ENCODE measurements at places on chromosomes 3 and 15.

GRCh38 chr3:143751643-143752178, 96.6 kb downstream of the SLC9A9 start:
- DNase-seq = peak; percentile 21

- no peak for DNase-seq
Observed at GRCh38 chr3:138317687-138318086, 12.0 kb downstream of the NME9 start.

DNA sequence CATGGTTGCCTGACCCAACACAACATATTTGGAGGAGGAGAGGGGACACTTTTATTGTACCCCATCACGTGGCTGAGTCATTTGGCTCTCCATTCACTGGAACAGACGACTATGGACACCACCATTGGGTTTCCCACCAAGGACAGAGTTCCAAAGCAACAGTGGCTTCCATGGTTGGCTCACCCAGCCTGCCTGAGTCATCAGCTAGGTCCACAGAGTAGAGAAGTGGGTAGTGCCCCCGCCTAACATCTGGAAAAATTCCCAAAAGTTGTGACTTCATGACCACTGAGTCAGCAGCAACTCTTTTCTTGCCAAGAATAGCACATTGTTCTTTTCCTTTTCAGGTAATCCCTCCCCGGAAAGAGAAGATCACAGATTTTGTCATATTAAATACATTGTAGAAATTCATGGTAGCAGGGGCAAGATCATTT, 3.0 kb upstream of the PPP1R2 start:
- DNase-seq = no peak

GRCh38 chr3:152620395-152620794, 214.5 kb upstream of the P2RY1 start:
- no peak for DNase-seq

GRCh38 chr15:68599560-68600071, 20.8 kb downstream of the CORO2B start:
- no peak for DNase-seq

DNA sequence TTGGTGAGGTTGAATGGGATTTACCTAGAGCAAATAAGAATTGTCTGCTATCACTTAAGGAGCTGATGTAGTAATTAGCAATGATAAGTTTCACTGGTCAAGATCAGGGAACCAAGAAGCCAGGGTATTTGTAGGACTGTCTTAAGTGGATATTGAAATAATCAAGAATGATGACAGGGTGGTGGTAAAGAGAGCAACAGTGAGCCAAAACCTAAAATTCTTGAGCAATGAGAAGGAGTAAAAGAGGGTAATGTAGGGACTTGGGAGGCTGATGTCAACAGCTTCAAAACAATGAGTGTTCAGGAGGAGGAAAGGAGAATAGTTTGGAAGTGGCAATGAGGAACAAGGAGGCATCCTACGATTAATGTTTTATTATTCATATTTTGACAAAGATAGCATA, 31.5 kb upstream of the SLC2A2 start:
- no peak for DNase-seq

DNA sequence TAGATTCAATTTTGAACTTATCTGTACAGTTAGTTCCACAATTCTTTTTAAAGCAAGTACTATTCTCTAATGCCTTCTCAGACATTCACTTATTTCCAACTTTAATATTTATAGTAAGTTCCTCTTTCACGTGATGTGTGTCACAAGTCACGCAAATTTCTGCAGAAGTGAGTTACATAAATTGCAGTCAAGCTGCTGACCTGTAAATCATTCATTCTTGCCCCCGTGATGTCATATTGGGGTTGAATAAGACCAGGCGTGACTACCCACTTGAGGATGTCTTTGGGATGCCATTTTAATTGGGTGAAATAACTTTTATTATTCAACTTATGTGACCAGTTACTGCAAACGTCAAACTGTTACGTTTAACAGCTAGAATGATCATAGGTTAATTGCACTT, 15.1 kb downstream of the PPARG start:
- DNase-seq = no peak

- DNase-seq = no peak
Observed at GRCh38 chr15:43492266-43492665, 690 bp downstream of the TP53BP1 start.

DNA sequence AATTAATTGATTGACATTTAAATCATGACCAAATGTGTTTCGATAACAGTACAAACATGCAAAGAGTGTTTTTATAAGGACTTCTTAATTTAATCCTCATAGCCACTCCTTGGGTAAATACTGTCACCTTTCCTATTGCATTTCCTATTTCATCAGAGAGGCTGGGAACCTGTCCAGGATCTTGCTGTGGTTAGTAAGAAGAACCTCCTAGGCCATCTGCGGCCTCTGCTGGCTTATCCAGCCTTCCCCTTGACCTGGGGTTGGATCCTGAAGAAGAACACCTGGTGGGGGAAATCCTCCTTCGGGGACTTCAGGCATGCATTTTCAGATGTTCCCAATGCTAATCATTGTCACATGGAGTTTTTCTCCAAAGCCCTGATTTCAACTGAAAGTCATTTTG, 25.5 kb downstream of the GLDN start:
- no peak for DNase-seq

- DNase-seq = no peak
Observed at GRCh38 chr15:64739577-64740143, 35.7 kb downstream of the RBPMS2 start.

GRCh38 chr15:58977887-58978286, 9.6 kb upstream of the RNF111 start:
- DNase-seq = no peak

- DNase-seq = no peak
Observed at GRCh38 chr3:16589867-16590624, 15.2 kb downstream of the DAZL start.

DNA sequence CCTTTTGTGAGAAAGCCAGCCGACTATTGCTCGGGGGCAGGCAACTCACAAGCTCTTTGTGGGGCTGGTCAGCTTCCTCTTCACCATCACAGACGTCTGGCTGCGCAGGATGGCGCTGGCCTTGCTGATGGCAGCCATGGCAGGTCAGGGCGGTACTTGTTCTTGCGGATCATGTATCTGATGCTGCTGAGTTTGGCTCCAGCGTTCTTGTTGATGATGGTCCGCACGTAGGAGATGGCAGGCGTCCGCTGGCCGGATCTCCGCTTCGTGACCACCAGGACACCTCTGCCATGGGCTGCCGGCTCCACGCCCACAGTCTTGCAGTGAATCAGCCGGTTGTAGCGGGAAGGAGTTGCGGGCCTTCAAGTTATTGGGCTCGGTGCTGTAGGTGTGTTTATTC, 67.9 kb upstream of the SLC7A14 start:
- DNase-seq = no peak

DNA sequence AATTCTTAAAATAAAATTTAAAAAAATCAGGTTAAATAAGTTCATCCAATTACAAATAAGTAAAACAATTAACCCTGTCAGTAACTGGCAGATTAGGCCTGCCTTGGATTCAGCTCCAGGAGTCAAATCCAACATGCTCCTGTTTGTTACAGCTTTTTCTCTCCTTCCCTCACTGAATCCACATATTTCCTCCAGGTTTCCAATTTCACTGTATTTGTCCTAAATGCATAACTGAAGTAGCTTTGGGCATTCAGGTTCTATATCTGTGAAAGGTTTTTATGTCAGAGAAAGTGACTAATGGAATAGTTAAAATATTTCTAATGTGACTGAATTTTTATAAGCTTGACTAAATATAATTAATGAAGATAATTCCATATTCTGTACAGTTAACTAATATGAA, 79.7 kb downstream of the IFT80 start:
- no peak for DNase-seq

DNA sequence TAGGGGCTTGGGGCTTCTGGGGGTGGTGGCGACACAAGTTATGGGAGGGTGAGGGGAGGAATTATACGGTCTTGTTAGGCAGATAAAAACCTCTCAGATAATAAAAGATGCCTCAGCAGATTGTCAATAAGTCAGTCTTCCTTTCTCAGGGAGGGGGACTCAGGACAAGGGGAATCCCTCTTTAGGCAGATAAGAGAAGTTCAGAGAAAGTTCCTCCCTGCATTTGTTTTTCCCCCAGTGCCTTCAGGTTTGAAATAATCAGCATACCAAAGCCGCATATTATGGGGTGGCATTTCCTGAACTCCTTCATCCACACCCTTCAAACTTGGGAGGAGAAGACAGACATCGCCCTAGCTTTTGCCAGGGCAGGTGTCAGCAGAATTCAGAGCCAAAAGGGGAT, 8.5 kb downstream of the PPCDC start:
- no peak for DNase-seq

DNA sequence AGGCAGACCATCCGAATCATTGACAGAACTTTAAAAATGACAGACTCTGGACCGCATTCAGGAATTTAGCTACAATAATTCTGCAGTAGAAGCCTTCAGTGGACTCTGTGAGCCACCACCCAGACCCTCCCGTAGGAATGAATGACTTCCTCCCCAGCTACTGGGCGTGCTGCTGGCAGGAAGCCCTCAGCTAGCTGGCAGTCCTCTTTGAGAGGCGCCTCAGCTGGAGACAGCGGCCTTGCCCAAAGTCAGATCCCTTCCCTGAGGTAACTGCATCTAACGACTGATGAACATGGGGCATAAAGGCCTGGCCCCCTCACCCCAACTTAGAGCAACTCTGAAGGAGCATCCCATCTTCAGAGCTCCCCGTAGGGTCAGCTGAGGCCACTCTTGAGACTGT, 25.8 kb downstream of the CRABP1 start:
- DNase-seq = no peak

- DNase-seq = no peak
Observed at GRCh38 chr15:95162069-95162468, 930.7 kb downstream of the MCTP2 start.

GRCh38 chr3:53226841-53227407, 28.9 kb downstream of the TKT start:
- DNase-seq = no peak

DNA sequence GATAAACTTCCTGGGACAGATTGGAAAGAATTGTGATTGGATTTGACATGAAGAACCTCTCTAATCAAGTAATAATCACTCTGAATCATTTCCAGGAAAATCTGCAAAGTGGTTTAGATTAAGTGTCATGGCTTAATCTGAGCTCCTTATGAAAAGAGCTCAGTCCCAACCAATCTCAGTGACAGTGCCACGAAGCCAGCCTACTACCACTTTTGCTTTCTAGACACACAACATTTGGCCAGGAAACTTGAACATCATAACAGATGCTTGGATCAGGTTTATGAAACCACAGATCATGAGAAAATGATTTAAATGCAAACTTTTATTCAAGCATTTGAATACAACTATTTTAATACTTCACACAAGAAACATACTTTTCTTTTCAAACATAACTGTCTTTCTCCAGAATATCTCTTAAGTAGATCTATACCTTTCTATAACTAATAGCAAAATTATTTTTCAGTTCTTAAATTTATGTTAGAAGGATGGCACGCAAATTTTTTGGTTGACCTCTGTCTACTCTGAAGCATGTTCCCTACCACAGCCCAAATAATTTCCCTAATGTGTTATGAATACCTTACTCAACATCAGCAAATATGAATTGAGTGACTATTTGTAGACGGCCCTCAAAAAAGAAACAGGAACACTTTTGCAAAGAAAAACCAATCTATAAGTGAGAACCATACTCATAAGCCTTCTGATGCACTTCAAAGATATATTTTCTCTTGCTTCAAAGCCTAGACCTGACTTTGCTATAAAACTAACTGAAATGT, 495.0 kb upstream of the ZNF385D start:
- no peak for DNase-seq

GRCh38 chr3:16132928-16133327, 41.6 kb upstream of the GALNT15 start:
- no peak for DNase-seq

GRCh38 chr3:87082796-87083440, 92.0 kb upstream of the VGLL3 start:
- DNase-seq = no peak

DNA sequence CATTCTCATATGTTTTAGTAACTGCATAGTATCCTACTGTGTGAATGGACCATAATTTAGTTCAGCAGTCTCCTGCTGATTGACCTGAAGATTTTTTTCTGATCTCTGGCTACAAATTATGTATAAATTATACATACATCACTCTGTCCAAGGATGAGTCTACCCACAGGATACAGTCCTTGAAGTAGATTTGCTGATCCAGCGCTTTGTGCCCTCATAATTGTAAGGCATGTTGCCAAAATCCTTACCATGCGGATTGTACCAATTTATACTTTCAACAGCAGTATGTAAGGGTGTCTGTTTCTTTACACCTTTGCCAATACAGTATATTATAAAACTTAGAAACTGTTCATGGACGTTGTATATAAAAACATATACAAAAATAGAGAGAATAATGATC, 46.5 kb downstream of the ACAA1 start:
- DNase-seq = no peak

DNA sequence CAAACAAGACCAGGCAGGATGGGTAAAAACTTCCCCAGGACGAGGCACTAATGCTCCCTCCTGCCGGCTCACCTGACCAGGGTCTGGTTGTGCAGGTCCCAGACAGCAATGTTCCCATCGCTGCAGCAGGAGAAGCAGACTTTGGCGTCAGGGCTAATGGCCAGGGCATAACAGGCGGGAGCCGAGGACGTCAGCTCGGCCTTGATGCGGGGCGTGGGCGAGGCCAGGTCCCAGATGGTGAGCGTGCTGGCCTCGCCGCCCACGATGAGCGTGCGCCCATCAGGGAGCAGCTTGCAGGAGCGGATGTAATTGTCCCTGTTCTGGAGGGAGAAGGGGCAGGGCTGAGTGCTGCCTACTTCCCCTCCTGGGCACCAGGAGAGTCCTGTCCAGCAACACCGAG, 43.4 kb downstream of the TLE3 start:
- DNase-seq = no peak

DNA sequence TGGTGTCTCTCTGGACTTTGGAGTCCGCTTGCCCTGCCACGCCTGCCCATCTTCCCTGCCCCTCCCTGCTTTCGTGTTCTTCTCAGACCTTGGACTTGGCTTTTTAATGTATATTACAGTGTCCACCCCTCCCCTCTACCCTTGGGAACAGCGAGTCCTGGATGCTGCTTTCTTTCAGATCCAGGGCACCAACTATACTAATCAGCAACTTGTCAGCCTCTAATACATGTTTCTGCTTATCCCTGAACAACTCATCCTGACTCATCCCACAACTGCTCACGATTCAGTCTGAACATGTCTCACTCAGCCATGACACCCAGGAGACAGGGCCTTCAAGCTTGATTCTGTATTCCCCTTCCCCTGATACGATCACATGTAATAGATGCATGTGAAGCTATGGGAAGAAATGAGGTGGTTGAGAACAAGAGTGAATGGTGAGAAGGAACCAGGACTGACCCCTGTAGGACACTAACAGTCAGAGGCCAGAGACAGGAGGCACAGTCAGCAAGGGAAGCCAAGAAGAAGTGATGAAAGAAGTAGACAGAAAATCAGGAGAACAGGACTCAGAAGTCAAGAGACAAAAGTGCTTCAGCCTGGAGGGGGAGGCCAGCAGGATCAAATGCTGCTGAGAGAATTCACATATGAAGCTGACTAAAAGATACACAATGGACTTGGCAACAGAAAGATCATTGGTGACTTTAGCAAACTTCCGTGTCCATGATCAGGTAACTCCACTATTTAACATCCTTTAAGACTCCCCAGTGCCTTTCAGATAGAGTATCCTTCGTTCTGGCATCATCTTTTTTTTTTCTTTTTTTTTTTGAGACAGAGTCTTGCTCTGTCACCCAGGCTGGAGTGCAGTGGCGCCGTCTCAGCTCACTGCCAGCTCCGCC, 35.4 kb downstream of the BCL2L10 start:
- no peak for DNase-seq

All from CD4-positive, alpha-beta T cell treated with Interleukin-21 for 1 hour (primary cell).